ENCODE measurements at places on chromosomes 2 and 18. TPM values are rescaled to one million over a fixed set of nuclear protein-coding genes. Genes with fewer than 3 reads are reported as not detected.

The HEATR5B gene
- total RNA-seq: 15.3 TPM

The SMC6 gene
- 30.3 TPM for total RNA-seq

The SPATA3 gene
- total RNA-seq: not detected

The ZSCAN30 gene
- 15.5 TPM for total RNA-seq

The ALPI gene
- total RNA-seq: not detected

The GPC1 gene
- total RNA-seq: 21.9 TPM

The ADCYAP1 gene
- not detected for total RNA-seq

The LYPD6 gene
- total RNA-seq: not detected

The GKN1 gene
- not detected for total RNA-seq

The CD226 gene
- total RNA-seq: 85.3 TPM

GRCh38 chr18:22691946-22692710 lies 241.0 kb upstream of the RBBP8 start:
- H3K4me1 ChIP-seq: no peaks in the 10 kb centered on the region
- no peak for DNase-seq
- H3K36me3 ChIP-seq: no peaks in the 10 kb centered on the region
- no peaks in the 10 kb centered on the region for H3K27me3 ChIP-seq
- H3K27ac ChIP-seq: no peak overlapping the region

DNA sequence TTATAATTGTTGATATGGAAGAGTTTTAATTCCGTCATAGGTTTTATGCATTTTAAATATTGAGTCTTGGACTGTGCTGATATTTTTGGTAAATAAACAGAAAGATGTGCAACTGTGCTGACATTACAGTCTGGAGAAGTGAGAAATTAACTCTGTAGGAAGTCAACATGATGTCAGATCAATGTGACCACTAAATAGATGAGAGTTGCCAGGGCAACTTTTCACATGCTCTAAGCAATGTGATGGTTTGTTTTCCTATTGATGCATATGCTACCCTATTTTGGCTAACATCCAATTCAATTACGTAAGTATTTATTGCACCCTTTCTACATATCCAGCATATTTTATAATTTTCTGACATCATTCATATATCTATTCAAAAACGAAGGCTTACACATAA lies 1109.3 kb downstream of the TSN start:
- no peaks in the 10 kb centered on the region for H3K36me3 ChIP-seq
- H3K4me1 ChIP-seq: no peaks in the 10 kb centered on the region
- H3K27me3 ChIP-seq: no peaks in the 10 kb centered on the region
- no peak overlapping the region for H3K4me3 ChIP-seq
- no peak overlapping the region for H3K27ac ChIP-seq
- no peak for DNase-seq

DNA sequence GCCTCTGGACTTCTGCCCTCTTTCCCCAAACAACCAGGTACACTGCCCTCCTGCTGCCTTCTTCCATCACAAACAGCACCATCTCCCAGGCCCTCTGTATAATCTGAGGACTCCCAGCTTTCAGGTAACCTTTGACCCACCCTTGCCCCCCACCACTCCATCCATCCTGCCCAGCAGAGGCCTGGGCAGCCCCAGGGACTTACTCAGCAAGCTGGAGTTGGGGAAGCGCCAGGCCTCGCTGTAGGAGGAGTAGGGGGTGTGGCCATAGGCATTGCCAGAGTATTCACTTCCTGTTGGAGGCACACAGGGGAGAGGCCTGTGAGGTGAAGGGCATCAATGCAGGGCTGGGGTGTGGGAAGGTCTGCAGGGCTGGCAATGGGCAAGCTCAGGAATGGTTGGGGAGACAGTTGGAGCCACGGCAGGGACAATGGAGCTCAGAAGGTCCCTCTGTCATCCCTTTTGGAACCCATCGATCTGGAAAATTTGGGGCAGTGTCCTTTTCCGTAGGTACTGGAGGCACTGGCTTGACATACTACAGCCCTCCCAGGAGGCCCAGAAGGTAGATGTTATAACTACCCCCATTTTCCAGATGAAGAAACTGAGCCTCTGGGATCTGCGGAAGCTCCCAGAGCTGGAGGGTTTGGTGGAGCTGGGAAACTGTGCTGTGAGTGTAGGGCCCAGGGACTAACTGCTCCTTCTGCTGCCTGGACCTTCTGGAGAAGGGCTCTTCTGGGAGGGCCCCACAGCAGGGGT lies 46.3 kb downstream of the PSD4 start:
- H3K36me3 ChIP-seq: no peaks in the 10 kb centered on the region
- DNase-seq: no peak
- H3K27ac ChIP-seq: no peak overlapping the region
- peaks cover 7% of the 10 kb centered on the region for H3K4me1 ChIP-seq

DNA sequence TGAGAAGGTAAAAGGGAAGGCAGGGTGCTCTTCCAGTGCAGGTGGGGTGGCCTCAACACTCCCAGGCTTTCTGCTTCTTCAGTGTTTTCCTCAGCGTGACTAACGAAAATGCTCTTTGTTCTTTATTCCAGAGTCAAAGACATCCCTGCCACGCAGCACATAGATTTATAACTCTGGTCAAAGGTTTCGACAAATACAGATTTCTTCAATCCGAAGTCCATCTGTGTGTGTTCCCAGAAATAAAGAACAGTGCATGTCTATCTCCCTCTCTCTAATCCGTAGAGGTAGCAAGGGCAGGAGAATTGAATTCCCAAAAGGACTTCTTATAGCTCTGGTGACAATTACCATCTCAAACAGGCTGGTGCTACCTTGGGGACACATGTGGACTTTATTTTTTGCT lies 26.4 kb upstream of the TDRD15 start:
- no peak overlapping the region for H3K4me3 ChIP-seq
- no peaks in the 10 kb centered on the region for H3K36me3 ChIP-seq
- H3K27me3 ChIP-seq: no peaks in the 10 kb centered on the region
- DNase-seq: no peak

- H3K4me3 ChIP-seq: no peak overlapping the region
- H3K27ac ChIP-seq: no peak overlapping the region
- no peaks in the 10 kb centered on the region for H3K36me3 ChIP-seq
- DNase-seq: no peak
These were observed 92.5 kb downstream of the KCNF1 start for GRCh38 chr2:11004199-11004598.

GRCh38 chr2:173986805-173987204 lies 21.6 kb upstream of the SP3 start:
- H3K4me3 ChIP-seq: no peak overlapping the region
- H3K27me3 ChIP-seq: no peaks in the 10 kb centered on the region
- H3K36me3 ChIP-seq: no peaks in the 10 kb centered on the region
- H3K27ac ChIP-seq: no peak overlapping the region

- H3K36me3 ChIP-seq: no peaks in the 10 kb centered on the region
- no peaks in the 10 kb centered on the region for H3K27me3 ChIP-seq
- H3K4me3 ChIP-seq: no peak overlapping the region
- no peak overlapping the region for H3K27ac ChIP-seq
- H3K4me1 ChIP-seq: no peaks in the 10 kb centered on the region
These were observed 70.2 kb upstream of the DAPL1 start for GRCh38 chr2:158724803-158725381.

- no peaks in the 10 kb centered on the region for H3K27me3 ChIP-seq
- H3K4me3 ChIP-seq: no peak overlapping the region
- H3K27ac ChIP-seq: no peak overlapping the region
- H3K4me1 ChIP-seq: no peaks in the 10 kb centered on the region
- no peak for DNase-seq
These were observed 521.0 kb upstream of the MYT1L start for GRCh38 chr2:2851806-2852777.

- DNase-seq: no peak
- H3K27me3 ChIP-seq: no peaks in the 10 kb centered on the region
- no peaks in the 10 kb centered on the region for H3K4me1 ChIP-seq
- no peak overlapping the region for H3K4me3 ChIP-seq
- no peaks in the 10 kb centered on the region for H3K36me3 ChIP-seq
These were observed 184.2 kb downstream of the GLI2 start for GRCh38 chr2:120919771-120920453.

- H3K36me3 ChIP-seq: no peaks in the 10 kb centered on the region
- H3K27me3 ChIP-seq: peaks cover 12% of the 10 kb centered on the region
- no peak overlapping the region for H3K27ac ChIP-seq
These were observed 95.7 kb downstream of the NEDD4L start for GRCh38 chr18:58139459-58140386.

DNA sequence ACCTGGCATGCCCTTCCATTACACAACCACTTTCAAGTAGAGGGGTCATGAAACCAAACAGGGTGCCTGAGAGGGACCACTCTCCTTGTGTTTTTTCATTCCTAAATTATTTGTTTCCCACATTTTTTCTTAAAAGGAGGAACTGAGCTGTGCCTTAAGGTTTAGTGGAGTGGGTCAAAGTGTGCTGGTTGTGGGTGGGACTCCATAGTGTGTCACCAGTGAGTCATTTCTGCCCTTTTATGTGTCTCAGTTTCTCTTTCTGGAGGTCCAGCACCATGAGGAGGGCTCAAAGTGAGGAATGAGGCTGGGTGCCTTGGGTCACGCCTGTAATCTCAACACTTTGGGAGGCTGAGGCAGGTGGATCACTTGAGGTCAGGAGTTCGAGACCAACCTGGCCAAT lies 37.8 kb downstream of the COMMD1 start:
- H3K36me3 ChIP-seq: no peaks in the 10 kb centered on the region
- no peak for DNase-seq
- no peaks in the 10 kb centered on the region for H3K27me3 ChIP-seq
- peaks cover 5% of the 10 kb centered on the region for H3K4me1 ChIP-seq
- H3K27ac ChIP-seq: no peak overlapping the region

GRCh38 chr2:74747411-74748080 lies 86.4 kb upstream of the HK2 start:
- H3K27ac ChIP-seq: no peak overlapping the region
- H3K4me3 ChIP-seq: no peak overlapping the region
- H3K27me3 ChIP-seq: peaks cover 9% of the 10 kb centered on the region
- no peak for DNase-seq
- H3K36me3 ChIP-seq: no peaks in the 10 kb centered on the region
- H3K4me1 ChIP-seq: no peaks in the 10 kb centered on the region

DNA sequence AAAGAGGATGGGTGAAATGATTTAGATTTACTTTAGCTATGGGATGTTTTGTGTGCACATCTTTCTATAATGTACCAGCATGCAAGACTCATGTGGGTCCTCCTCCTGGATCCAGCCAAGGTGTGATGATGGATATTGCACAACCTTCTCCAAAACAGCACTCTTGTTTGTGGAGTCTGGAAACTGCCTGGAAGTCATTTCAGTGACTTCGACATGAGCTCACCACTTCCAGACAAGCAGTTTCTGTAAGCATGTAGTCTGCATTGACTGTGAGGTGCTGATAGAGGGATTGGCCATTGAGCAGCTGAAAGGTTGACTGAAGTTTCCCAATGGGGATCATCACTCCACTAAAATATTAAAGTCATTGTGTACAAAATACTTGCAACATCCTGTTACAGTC lies 154.0 kb downstream of the TRIB2 start:
- peaks cover 39% of the 10 kb centered on the region for H3K27me3 ChIP-seq
- no peak overlapping the region for H3K4me3 ChIP-seq
- DNase-seq: no peak
- H3K27ac ChIP-seq: no peak overlapping the region
- H3K4me1 ChIP-seq: no peaks in the 10 kb centered on the region

DNA sequence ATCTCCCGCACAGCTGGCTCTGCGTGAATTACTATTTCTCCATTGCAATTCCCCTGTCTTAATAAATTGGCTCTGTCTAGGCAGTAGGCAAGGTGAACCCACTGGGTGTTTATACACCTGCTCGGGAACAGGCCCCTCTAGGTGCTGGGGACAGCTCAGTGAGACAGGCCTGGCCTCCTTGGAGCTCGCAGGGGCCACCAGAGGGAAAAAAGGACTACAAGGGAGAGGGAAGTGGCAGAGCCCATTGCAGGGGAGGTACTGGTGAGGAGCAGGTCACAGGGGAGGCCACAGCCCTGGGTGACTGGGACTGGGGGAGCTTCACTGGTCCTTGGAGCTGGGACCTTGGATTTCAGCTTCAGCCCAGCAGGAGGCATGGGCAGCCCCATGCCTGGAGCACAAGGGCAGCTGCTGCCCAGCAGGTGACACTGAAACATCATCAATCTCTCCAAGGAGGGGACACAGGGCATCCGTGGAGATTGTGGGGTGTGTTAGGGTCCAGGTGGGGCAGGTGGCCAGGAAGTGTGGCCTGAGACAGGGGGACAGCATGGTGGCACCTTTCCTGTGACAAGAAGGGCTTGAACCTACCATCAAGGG lies 31.2 kb downstream of the NGEF start:
- H3K27ac ChIP-seq: no peak overlapping the region
- no peaks in the 10 kb centered on the region for H3K36me3 ChIP-seq

DNA sequence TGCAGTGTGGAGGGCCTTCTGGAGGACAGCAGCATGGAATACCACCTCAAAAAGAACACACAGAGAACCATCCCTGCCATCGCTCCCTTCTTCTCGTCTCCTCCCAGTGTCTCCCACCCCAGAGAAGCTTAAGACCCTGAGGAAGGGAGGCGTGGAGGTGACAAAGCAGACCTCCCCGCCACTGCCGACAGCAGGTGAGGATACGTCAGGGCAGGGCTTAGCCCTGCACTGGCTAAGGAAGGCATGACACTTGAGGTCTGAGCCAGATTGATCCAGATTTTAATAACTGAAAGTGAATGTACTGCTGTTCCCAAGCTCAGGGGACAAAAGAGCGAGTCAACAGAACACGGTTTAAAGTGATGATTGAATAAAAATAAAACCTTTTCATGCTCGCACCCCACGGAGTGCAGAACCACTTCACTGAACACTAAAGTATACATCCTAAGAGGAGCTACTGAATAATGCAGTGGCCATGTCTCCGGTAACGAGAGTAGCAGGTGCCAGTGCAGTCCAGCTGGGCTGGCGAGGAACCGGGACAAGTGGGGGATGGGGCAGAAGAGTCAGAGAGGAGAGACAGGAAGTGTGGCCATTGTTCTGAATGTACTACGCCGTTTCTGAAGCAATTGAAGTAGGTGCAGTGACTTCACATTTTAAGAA lies 391.0 kb downstream of the CDH2 start:
- no peak overlapping the region for H3K27ac ChIP-seq
- H3K4me3 ChIP-seq: no peak overlapping the region
- H3K4me1 ChIP-seq: no peaks in the 10 kb centered on the region
- no peaks in the 10 kb centered on the region for H3K36me3 ChIP-seq

GRCh38 chr2:223860809-223861738 lies 23.7 kb upstream of the AP1S3 start:
- H3K27me3 ChIP-seq: no peaks in the 10 kb centered on the region
- H3K36me3 ChIP-seq: peaks cover 4% of the 10 kb centered on the region
- peaks cover 20% of the 10 kb centered on the region for H3K4me1 ChIP-seq
- no peak for DNase-seq

DNA sequence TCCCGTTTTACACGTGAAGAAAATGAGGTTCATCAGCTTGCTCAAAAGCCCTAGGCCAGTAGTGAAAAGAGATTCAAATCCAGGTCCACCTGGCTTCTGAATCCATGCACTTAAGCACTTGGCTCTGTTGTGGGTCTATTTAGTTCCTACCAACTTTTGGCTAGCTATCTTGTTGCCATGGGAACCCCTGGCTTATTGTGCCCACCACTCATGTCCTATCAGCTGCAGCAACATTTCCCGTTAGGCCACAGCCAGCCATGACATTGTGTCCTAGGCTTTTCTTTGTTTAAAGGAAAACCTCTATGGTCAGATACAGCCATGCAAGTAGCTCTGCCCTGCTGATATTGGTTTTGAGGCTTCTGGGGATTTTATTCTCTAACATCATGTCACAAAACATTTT lies 49.8 kb downstream of the PLEK start:
- H3K27me3 ChIP-seq: peaks cover 11% of the 10 kb centered on the region
- DNase-seq: no peak
- H3K27ac ChIP-seq: no peak overlapping the region

GRCh38 chr2:65501836-65502235 lies 69.4 kb upstream of the SPRED2 start:
- H3K36me3 ChIP-seq: no peaks in the 10 kb centered on the region
- DNase-seq: no peak
- no peaks in the 10 kb centered on the region for H3K4me1 ChIP-seq
- H3K27me3 ChIP-seq: peaks cover 16% of the 10 kb centered on the region
